Inflammatory macrophage treated with lipopolysaccharide for 4 hours (primary cell): ENCODE measurements at places on chromosomes 16 and 17.

DNA sequence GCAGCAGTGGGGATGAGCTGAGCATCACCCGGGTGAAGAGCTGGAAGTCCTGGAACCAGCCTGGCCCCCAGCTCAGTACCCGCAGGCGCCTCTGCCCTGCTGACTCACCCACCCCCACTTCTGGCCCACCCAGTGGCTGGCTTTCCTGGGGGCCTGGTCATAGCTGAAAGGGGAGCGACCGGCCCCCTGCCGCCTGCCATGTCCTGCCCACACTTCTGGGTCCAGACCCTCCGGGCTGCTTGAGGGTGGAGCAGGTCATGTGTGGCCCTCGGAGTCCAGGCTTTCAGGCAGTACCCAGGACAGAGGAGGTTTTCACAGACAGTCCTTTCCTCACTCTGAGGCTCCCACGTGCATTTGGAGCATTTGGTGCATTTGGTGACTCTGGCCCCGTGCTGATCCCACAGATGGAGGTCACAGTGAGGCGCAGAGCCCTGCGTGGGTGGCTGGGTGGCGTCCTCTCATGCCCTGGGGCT, 7.1 kb upstream of the PIEZO1 start:
- DNase-seq, result peak; percentile 52

- DNase-seq, result no peak
These were observed 16.8 kb upstream of the AKAP1 start for GRCh38 chr17:57068222-57068658.

DNA sequence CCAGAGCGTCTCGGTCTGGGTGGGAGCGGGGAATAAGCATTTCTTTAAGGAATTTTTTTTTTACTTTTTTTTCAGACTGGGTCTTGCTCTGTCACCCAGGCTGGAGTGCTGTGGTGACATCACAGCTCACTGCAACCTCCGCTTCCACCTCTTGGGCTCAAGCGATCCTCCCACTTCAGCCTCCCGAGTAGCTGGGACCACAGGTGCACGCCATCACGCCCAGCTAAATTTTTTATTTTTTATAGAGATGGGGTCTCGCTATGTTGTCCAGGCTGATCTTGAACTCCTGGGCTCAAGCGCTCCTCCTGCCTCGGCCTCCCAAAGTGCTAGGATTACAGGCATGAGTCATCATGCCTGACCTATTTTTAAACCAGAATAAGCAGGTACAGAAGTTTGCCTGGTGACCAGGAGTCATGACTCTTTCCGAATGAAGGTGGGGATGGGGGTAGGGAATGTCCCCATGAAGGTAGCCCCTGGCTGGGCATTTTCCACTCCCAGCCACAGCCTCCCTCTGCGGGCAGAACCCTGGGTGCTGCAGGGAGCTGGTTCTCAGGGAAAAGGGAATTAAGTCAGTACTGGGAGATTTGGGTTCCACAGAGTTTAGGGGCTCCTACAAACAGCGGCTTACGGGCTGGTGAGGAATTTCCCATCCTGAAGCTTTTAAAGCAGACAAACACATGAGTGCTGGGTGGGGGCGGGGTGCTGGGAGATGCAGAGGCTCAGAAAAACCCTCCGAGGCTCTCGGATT, 48.3 kb downstream of the TBC1D16 start:
- DNase-seq, result no peak

- DNase-seq, result no peak
These were observed 4.6 kb upstream of the EMP2 start for GRCh38 chr16:10584981-10585438.

- no peak for DNase-seq
These were observed 16.9 kb downstream of the NXN start for GRCh38 chr17:962670-963069.

GRCh38 chr17:68734931-68735330, 133.8 kb upstream of the FAM20A start:
- no peak for DNase-seq

GRCh38 chr17:56978441-56979090, 635 bp downstream of the SCPEP1 start:
- DNase-seq, result peak; percentile 75

DNA sequence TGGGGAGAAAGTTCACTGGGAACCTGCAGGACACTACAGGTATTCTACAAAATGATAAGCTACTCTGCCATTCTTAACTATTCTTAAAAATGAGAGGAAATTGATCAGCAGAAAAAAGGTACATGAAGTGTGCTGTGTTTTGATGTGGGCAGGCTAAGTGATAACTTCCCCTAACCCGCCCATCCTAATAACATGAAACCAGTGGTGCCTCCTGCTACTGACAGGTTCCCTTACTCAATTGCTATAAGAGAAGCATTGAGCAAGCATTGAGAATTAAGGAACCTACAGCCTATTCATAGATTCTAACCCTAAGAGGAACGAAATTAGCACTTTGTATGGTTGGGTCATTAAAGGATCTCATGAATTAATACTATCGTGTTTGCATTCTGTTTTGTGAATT, 18.9 kb downstream of the XYLT1 start:
- DNase-seq, result peak; percentile 91

- no peak for DNase-seq
These were observed 19.6 kb downstream of the MVP start for GRCh38 chr16:29839822-29840221.

- DNase-seq, result no peak
These were observed 15.4 kb downstream of the CD7 start for GRCh38 chr17:82301916-82302567.

DNA sequence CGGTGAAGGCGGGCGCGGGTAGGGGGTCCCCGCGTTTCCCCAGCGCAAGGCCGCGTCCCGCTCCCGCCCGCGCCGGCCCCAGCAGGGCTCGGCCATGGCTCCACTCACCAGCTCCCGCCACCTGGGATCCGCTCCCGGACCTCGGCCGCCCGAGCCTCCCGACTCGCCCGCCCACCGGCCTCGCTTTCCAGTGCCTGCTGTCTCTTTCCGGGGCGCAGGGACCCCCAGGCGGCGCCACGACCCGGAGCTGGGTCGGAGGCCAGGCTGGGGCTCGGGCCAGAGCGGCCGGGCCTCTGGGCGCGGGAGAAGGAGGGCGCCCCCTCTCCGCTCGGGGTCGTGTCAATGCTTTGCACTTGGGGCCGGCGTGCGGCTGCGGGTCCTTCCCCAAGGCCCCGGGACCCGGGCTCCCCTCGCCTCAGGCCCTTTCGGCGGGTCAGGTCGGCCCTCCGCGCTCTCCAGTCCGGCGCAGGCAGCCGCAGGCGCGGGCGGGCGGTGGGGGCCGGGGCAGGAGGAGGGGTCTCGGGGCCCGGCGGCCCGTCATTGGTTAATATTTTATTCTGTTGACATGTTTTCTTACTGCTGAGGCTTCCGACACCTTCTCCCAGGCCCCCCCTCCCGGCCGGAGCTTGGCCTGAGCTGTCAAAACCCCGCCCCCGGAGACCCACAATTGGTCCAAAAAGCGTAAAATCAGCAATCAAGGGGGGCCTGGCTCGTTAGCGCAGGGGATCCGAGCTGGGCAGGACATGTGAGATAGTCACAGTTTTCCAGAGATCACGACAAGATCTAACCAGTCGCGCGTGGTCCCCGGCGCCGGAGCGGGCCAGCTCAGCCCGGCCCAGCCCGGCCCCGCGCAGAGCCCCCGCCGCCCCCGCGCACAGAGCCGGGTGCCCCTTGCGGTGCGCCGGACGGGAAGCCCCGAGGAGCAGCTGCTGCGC, at the start of gene TBX2:
TSS of gene TBX2 (plus strand) at position 713 of the 935 bp plus-strand sequence. CDS start 334 bp downstream, outside the sequence.
- DNase-seq, result no peak

- DNase-seq, result no peak
These were observed 245.9 kb upstream of the HSBP1 start for GRCh38 chr16:83561876-83562275.

GRCh38 chr16:51267681-51268080, 116.6 kb upstream of the SALL1 start:
- no peak for DNase-seq

- DNase-seq, result no peak
These were observed 89.8 kb downstream of the PMP22 start for GRCh38 chr17:15175356-15175755.

DNA sequence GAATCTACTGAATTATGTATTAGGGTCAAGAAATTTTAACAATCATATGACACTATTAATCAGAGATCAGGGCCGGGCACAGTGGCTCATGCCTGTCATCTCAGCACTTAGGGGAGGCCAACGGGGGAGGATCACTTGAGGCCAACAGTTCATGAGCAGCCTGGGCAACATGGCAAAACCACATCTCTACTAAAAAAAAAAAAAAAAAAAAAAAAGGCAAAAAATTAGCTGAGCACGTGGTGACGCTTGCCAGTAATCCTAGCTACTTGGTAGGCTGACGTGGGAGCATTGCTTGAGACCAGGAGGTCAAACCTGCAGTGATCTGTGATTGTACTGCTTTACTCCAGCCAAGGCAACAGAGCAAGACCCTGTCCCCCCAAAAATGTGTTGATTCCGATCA, 52.5 kb upstream of the CLEC3A start:
- no peak for DNase-seq
